ENCODE measurements at places on chromosomes 1 and 21.

- DNase-seq = no peak
These were observed 32.8 kb upstream of the RNF19B start for GRCh38 chr1:32997381-32997891.

DNA sequence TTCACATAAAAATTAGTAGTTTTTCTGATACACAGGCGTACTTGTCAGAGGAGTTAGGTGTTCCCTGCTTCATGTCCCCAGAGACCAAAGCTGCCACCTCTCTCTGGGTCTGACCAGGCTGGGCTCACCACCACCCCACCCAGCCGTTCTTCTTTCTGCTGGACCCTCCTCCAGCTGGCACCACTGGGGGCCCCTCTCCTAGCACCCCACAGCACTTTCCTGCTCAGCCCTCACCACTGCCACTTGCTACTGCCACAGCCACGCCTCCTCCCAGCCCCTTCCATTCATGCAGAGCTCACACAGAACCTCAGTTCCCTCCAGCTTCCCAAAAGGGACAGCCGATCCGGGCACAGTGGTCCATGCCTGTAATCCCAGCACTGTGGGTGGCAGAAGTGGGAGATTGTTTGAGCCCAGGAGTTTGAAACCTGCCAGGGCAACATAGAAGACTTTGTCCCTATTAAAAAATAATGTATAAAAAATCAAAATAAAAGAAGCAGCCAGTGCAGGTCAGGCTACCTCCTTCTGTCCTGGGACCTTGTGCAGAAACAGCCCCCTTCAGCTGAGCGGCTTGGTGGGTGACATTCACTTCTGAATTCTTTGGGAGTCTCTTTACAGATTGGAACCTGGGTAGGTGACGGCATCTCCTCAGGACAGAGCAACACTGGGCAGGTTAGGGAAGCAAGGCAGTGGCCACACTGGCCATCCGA lies 208.3 kb downstream of the TOMM20 start:
- DNase-seq = no peak

GRCh38 chr1:48356901-48357300 lies 115.1 kb downstream of the SPATA6 start:
- DNase-seq = no peak

GRCh38 chr21:41153443-41153842 lies 14.5 kb upstream of the BACE2 start:
- no peak for DNase-seq

DNA sequence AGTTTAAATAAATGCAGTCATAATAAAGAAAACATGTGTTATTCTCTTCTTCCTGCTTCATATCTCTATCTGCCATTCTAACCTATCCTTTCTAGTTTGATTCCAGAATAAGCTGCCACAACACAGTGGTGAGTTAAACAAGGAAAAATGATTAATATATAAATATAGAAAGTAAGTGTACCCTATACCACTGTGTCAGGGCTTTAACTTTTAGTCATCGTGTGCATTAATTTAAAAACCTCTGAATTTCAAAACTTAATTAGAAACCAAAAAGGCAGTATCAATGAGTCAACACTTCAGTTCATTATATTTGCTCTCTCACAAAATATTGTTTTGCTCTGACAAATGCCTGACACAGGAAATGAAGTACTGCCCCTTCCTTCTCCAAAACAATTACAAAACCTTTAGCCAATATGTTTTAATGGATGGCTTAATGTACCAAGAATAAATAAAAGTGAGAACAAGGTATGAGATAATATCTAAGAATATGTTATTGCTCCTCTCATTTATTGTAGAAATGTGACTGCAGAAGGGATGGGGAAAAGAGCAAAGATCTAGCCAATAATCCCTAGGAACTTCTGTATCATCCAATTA lies 634.8 kb downstream of the KCNT2 start:
- no peak for DNase-seq

DNA sequence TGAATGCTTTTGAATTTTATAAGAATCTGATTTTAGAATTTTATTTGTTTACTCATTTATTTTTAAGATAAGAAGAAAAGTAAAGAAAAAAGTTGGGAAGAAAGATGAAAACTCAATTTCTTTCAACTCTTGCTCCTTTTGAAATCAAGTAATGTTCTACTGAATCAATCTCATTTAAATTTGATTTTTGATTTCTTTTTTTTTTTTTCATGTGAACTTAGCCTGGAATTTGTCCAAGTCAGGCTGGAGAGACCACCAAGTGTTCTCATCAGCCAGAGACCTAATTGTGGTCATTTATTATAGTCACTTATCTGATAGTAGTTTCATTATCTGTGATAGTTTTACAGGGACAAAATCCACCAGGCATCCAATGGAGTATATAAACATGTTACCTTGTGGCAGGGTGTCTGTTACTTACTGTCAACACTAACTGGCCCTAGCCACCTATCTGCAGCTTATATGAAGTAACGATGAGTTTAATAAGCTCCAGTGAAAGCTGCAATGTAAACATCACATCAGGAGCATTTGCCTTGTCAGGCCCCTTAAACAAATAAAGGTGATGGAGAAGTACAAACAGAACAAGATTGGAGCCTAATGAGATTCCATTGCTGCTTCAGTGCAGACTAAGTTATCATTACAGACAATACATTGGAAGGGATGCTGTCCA lies 39.2 kb downstream of the HLX start:
- no peak for DNase-seq

DNA sequence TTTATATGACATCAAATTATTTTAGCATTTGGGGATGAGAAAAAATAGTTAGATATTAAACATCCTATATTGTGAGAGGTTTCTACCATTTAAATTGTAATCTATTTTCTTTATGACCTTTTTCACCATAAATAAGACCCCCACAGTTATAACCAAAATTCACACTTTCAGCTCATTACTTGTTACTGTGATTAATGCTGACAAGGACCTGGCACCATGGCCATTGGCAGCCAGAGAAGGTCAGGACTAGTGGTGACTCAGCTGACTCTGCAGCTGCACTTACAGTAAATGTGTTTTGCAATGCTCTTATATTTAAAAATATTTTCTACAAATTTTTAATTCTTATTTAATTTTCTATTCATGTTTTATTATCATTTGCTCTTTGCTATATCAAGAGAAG lies 133.3 kb upstream of the C1orf105 start:
- no peak for DNase-seq
